ENCODE measurements at places on chromosomes 2 and 18. TPM values are rescaled to one million over a fixed set of nuclear protein-coding genes. Genes with fewer than 3 reads are reported as not detected.

- no peak for DNase-seq
Observed at GRCh38 chr2:154408786-154409185, 289.7 kb upstream of the KCNJ3 start.

Gene C18orf54
- 8.8 TPM for total RNA-seq

DNA sequence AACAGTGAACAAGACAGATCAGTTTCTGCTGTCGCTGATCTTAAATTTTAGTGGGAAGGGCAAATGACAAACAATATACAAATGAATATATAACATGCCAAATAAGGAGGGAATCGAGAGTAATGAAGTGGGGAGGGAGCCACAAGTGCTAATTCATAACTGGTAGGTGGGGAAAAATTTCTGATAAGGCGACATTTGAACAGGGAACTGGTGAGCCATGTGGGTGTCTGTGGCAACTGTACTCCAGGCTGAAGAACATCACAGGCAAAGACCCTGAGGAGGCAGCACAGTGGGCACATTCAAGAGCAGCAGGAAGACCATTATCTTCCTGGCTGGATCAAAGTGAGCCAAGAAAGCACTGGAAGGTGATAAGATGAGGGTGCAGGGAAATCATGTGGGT is 51.6 kb upstream of the CD28 start:
- no peak for DNase-seq

DNA sequence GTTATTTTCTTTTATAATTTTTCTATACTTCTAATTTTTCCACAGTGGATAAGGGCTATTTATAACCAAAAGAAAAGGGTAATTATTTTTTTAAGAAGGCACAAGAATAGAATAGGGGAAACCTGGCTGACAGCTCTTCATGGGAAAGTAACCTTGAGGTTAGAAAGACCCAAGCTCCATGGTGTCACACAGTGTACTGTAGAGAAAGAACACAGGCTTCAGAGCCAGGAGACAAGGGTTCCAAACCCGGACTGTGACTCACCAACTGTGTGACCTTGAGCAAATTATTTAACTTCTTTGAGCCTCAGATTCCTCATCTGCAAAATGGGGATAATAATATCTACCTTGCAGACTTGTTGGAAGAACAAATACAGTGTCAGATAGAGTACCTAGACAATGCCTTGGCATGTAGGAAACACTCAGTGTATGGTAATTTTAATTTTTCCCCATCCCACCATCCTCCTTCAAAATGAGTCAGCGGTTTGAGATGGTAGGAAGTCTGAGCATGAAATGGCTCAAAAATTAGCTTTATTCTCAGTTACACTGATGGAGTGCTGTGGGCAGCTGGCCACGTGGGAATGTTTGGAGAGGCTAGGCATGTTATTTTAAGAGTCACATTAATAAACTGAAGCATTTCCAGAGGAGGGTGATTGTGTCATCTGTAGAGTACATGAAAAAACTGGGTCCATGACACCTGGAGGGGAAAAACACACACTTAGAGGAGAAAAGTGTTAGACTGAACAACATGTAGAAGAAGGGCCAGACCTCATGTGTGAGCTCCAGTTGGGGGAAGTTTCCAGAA is 36.7 kb downstream of the TMEM37 start:
- no peak for DNase-seq

DNA sequence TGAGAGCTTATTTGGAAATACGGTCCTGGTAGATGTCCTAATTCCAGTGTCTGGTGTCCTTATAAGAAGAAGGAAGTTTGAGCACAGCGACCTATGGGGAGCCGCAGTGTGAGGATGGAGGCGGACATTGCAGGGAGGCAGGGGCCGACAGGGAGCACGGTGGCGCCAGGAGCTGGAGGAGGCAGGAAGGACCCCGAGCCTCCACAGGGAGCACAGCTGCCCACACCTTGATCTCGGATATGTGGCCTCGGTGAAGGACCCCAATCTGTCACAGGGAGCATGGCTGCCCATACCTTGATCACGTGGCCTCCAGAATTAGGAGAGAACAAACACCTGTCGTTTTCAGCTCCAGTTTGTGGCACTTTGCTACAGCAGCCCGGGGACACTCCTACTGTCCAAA is 461.6 kb upstream of the SALL3 start:
- DNase-seq: no peak
